ENCODE measurements at places on chromosomes 13 and 19.

DNA sequence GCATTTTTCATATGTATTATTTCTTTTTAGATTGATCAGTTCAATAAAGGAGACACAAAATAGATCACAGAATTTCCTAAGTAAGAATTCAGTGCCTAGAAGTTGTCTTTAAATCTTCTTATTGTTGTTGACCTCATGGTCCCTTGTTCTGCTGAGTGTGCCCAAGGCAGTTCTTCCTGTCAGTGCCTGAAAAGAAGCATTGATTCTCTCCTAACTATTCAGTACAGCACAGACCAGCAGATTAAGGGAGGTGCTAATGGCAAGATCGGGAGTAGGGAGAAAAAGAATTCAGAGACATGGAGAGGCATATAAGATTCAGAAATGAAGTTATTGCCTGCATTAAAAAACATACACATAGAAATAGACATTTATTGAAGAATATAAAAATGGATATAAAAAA lies 180.5 kb upstream of the PCDH9 start:
- DNase-seq = no peak

DNA sequence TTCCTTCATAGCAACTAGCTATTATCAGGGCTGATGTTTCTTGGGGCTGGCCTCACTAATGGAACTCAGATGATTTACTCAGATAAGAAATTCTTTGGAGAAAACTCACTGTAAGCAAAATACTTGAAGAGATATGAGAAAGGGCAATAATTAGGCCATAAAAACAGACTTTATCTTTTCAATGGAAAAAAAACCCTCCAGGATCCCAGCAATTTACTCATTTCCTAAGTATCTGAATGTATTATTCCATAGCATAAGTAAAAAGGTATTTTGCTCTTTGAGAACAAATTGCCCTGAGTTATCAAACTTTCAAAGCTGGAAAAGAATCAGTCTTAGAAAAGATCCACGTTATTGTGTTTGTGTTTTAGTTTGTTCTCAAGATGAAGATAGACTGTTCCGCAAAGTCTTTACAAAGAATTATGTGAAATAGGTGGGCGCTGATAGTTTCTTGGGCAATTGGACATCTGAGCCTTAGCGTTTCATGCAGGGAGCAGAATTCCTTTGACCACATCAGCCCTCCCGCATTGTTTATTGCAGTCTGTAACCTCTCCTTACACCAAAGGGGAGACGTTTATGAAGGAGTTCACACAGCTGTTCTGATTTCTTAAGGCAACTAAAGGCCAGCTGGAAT lies 29.1 kb upstream of the CSNK1A1L start:
- DNase-seq = no peak

DNA sequence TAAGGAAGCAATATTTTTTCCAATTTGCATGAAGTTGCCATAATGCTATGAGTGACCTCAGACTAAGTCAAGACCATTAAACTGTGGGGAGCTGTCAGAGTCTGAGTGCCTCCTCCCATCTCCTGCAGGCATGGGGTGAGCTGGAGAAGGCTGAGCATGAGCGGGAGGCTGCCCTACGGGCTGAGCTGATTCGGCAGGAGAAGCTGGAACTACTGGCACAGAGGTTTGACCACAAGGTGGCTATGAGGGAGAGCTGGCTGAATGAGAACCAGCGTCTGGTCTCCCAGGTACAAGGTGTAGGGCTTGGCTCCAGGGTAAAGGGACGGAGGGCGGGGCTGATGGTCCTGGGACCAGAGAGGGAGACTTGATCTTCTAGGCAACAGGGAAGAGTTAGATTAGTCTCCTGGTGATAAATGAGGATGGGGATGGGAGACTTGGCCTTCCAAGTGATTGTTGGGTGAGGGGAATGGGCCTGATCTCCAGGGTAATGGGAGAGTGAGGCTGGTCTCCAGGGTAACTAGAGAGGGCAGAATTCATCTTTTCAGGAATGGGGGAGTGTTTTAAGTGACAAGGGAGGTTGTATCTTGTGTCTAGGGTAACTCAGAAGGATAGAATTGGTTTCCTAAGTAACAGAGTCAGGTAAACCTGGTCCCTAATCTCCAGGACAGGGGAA lies 36.0 kb downstream of the SPTBN4 start:
- DNase-seq = no peak

GRCh38 chr13:48879854-48880253 lies 95.9 kb upstream of the FNDC3A start:
- no peak for DNase-seq

DNA sequence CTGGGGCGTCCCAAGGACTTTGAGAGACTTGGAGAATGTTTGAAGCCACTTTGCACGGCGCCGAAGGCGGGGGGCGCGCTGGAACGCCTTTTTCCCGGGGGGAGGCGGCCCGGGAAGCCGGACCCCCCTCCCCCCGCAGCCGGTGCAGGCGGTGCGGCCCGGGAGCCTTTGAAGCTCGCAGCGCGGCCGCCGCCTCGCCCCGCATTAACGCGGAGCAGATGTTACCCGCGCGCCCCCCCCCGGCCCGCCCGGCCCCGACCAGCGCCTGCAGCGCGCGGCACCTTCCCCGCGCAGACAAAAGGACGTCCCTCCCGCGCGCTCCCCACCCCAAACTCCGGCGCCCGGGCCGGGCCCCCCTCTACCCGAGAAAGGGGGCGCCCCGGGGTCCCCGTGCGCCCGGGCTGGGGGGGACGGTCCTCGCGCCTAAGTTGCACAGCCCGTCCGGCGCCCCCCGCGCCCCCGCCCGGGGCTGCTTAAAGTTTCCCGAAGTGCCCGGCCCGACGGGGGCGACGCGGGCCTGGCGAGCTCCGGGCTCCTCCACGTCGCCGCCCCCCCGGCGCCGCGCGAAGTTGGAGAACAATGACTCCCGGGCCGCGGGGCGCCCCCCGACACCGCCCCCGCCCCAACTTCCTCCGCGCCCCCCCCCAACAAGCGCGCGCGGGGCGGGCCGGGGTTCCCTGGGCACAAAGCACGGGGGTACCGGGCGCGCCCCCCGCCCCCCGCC lies 685 bp downstream of the TCF3 start:
- peak; percentile 61 for DNase-seq

DNA sequence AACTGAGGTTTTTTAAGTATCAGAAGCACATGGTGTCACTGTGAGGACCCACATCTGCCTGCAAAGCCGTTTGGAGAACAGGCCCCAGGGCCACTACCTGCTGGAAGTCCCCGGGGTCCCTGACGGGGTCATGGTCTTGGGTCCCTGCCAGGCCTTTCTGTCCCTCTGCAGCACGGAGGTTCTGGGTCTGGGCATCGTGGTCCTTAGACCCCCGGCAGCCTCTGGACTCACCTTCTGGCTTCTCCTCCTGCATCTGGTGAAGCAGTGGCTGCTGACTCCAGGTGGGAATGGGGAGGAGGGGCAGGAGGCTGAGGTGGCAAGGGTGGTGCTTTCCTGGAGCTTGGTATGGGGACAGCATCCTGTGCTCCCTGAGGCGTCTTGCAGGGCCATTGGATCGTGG lies 198.6 kb downstream of the TEX29 start:
- no peak for DNase-seq

Measured in activated CD4-positive, alpha-beta memory T cell treated with anti-CD3 and anti-CD28 coated beads for 36 hours (primary cell).